Spinal cord (tissue), 10 donors: ENCODE measurements at places on chromosomes 3 and 15.
A peak's percentile ranks its signal among the peaks of the same experiment; 100 is the strongest.

GRCh38 chr3:14403619-14404155, 1.3 kb downstream of the SLC6A6 start:
- no peak for DNase-seq

- no peak for DNase-seq
These were observed 7.8 kb upstream of the KIF7 start for GRCh38 chr15:89662893-89663626.

- no peak for DNase-seq
These were observed 9.8 kb downstream of the STRA6 start for GRCh38 chr15:74192751-74193150.

GRCh38 chr15:81330366-81331090, 6.6 kb upstream of the STARD5 start:
- no peak for DNase-seq

GRCh38 chr3:177960722-177961121, 575.5 kb upstream of the KCNMB2 start:
- no peak for DNase-seq

DNA sequence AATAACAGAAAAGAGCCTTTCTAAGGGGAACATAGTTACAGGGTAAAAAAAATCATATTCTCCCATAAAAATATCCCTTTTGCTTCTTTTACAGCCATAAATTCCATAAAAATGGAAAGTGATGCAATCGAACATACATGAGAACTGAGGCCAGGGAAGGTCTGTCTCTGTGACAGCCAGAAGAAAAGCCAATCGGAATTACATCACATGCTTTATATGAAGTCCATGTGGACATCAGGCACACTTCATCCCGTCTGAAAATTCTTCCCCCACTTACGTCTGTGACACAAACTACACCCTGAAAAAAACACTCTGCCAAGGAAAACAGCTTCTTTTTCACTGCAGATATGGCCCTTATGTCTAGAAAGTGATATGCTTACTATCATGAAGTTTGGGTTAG, 323.5 kb downstream of the ERC2 start:
- DNase-seq: no peak

- DNase-seq: no peak
These were observed 102.0 kb downstream of the CMSS1 start for GRCh38 chr3:99919694-99920093.

GRCh38 chr3:120182613-120183511, 88.6 kb upstream of the GSK3B start:
- DNase-seq: no peak

- no peak for DNase-seq
These were observed 90.3 kb downstream of the ITPR1 start for GRCh38 chr3:4583416-4583815.

DNA sequence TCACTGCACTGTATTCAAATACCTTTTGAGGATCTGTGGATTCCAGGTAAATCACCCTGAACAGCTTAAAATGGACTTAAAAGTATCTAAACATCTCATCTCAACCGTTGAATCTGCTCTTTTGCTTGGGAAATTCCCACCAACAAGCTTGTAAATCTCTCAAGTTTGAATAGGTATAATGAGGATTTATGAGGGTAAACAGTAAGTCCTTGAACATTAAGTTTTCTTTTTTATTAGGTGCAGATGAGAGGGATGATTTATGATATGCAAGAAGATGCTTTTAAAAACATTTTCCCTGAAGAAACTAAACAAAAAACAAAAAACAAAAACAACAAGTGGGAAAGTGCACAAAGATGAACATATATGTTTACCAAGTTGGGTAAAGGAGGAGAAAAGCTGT, 290.6 kb downstream of the ROBO1 start:
- no peak for DNase-seq

DNA sequence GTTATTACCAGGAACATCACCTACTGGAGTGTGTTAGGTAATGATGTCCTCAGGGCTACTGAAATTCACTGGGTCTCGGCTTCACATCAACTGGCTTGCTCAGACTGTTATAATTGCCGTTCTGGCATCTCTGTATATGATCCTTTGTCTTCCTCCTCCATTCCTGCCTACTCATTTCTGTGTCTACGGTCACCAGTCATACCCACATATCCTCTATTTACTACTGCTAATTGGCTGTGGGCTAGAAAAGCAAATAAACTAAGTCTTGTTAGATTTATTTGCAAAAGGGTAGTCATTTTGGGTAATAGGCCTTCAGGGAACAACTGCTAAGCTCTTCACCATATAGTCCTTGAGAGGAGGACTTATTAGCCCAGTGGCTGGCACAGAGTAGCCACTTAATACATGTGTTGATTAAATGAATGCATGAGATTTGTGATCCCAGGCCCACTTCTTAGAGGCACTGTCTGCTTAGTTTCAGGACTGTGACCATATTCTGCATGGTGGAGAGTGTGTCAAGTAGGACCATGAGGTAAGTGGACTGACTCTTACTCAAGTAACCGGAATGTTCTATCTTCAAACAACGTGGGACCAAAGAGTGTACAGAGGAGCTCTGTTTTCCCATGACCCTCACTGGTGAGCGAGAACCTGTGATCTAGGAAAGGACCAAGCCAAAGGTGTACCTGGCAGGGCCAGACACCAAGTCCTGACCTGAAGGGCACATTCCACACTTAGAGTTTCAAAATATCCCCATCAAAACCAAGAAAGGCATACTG, 13.2 kb downstream of the ZDHHC3 start:
- DNase-seq: no peak

DNA sequence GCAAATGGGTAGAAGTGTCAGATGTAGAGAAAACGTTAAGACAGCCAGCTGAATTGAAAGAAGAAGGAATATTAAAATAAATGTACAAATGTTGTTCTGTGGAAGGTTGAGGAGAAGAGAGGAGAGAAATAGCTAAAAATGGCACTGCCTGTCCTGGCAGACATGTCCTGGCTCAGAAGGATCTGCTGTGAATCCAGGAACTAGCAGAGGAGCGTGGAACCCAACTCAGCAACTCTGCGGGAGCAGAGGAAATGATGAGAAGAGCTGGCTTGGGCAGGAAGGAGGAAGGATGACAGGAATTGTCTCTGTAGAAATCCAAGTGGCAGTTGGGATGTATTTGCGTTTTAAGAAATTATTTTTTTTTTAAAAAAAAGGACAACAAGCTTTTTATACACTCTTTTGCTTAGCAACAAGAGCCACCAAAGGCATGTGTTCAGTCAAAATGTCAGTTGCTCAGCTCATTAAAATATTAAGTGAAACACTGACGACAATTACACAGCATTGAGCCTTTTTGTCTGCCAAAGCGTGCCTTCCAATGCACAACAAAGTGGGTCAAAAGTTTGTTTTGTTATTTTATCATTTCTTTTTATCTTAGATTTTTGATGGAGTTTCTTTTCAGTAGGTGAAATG, 16.1 kb downstream of the NANOGP8 start:
- DNase-seq: no peak

- no peak for DNase-seq
These were observed 368.9 kb upstream of the ONECUT1 start for GRCh38 chr15:53158995-53159394.

DNA sequence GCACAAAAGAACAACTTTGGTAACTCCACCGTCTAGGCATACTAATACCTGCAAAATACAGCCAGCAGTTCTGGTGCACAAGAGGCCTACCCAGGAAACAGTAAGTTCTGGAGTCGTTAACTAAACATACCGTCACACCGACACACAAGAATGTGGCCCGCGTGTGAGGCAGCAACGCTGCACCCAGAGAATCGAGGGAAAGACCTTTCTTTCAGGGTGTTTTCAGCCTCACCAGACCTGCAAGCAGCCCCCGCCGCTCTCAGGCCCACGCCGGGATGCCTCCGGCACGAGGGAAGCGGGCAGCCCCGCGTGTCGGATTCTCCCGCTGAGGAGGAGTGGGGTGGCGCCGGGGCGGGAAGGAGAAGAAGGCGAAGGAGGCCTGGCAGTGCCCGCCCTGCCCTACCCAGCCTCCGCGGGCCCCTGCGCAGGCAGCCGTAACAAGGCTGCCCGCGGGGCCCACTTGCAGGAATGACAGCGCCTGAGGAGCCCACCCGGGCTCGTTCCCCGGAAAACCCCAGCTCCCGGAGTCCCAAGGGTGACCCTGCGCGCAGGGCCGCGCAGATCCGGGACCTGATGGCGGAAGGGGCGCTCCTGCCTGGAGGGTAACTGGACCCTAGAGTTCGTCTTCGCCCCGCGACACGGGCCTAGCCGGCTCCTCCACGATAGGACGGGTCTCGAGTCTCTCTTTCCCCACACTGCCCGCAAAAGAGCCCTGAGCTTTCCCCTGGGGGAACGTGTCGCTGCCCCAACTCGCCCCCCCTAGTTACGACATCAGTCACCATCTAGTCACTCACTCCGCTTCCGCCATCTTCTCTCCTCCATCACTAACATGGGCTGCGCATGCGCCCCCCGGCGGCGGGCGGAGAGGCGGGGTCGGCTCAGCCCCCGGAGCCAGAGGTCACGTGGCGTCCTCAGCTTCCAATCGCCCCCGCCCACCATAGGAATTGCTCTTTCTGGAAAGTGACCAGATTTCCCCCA, at the start of gene PHC3:
PHC3 (minus strand) TSS at position 826 of the 978 bp plus-strand sequence; CDS start at position 808, 18 bp downstream.
- DNase-seq: peak; percentile 87

DNA sequence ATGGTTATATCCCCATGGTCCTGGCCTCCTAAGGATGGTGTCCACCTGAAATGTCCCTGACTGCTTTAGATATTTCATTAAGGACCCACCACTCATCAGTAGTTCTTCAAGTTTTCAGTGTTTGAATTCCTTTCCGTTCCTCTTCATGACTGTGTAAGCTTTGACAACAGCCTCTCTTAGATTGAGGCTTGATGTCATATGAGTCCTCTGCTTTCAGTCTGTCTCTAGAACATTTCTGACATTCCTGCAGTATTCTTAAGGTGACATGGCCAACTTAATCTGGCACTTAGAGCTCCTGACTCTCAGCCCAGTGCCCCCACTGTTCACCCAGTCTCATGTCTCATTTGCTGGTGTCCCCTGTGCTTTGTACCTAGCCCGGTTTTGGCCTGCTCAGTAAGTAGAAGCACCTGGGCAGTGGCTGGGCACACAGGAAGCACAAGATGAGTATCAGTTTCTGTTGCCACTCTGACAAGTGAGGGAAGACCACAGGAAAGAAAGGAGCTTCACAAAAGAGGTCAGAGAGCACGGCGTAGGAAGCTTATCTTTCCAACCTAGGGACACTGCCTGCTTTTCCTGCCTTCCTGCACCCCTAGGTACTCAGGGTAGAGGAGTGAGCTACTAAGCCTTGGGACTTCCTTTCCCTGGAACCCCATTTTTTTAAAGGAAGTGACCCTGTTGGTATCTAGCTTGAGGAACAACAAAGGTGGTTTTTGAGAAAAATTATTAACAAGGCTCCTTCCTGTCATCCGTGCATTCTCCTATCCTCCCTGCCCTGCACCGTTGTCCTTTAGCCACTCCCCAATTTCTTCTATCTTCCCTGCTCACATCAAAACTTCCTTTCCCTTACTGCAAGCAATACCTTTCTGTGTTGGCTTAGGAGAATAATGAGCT, 103.1 kb downstream of the KLHL25 start:
- no peak for DNase-seq

DNA sequence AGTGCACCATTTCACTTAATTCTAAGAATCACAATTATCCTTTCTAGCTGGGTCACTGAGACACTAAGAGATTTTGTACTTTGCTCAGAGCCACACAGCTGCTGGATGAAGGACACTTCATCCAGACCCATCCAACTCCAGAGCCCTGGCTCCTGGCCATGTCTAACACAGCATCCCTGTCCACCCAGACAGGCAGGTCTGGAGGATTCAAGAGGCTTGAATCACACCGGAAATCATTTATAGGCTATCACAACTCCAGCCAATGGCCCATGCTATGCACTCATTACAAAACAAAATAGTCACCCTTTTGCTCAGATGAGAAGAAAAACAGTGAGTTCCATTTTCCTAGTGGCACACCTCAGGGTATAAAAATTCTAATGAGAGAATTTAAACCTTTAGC, 198.2 kb upstream of the LMCD1 start:
- DNase-seq: no peak

GRCh38 chr3:25094932-25095685, 333.0 kb upstream of the RARB start:
- peak; percentile 33 for DNase-seq

DNA sequence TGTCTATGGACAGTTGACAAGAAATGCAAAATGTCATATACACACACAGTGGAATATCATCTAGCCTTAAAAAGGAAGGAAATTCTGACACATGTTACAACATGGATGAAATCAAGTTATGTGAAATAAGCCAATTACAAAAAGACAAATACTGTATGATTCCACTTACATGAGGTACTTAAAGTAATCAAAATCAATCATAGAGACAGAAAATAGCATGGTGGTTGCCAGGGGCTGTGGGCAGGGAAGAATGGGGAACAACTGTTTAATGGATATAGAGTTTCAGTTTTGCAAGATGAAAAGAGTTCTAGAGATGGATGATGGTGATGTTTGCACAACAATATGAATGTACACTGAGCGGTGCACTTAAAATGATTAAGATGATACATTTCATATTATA, 613.8 kb upstream of the ZNF385D start:
- DNase-seq: no peak

- no peak for DNase-seq
These were observed 5.4 kb upstream of the SENP7 start for GRCh38 chr3:101518421-101518871.

GRCh38 chr3:18556503-18557135, 131.5 kb upstream of the SATB1 start:
- peak; percentile 7 for DNase-seq

- no peak for DNase-seq
These were observed 123.7 kb upstream of the SPRED1 start for GRCh38 chr15:38128921-38129320.

DNA sequence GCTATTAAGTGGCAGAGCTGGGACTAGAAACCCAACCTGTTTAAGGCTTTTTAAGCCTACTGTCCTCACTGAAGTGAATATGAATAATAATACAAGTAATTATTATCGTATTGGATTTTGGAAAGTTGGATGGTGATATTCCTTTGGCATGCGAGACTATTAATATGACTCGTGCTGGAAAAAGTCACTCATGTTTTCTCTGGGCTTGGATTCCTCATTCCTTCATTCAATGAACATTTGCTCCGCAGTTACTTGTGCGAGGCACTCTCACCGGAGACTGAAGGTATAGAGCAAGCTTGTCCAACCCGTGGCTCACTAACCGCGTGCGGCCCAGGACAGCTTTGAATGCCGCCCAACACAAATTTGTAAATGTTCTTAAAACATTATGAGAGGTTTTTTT, 694 bp downstream of the PLAAT1 start:
- DNase-seq: no peak

GRCh38 chr3:177468816-177469215, 271.5 kb upstream of the TBL1XR1 start:
- DNase-seq: no peak

DNA sequence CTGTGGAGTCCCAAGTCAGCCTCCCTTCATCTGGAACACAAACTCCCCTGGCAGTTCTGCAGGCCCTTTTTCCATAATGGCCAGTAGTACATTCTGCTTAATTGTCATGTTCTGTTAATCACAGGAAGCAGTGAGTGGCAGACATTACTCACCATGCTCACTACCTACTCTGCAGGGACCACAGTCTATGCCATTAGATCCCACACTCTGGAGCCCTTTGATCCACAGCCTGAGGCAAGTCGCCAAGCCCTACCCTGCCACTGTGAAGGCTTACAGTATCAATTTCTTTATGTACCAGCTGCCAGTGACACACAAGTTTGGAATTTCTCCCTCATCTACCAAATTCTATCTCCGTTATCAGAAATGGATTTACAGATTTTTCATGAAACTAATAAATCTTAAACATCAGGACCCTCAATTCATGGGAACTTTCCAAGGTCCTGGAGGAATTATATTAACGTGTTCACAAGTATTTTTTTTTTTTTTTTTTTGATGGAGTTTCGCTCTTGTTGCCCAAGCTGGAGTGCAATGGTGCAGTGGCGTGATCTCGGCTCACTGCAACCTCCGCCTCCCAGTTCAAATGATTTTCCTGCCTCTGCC, 20.6 kb upstream of the WWTR1 start:
- no peak for DNase-seq
